A673 (cell line): ENCODE measurements at places on chromosomes 5 and 9. TPM values are rescaled to one million over a fixed set of nuclear protein-coding genes. Genes with fewer than 3 reads are reported as not detected.
A peak's percentile ranks its signal among the peaks of the same experiment; 100 is the strongest.

OR1J2 gene
- total RNA-seq = not detected in 2 replicates

SPAG8 gene
- 1.1 and 1.4 TPM in 2 replicates for total RNA-seq

PSAT1 gene
- total RNA-seq = 179 and 217 TPM in 2 replicates

GRCh38 chr5:35135239-35135700 lies 87.5 kb upstream of the AGXT2 start:
- no peak for DNase-seq

DNA sequence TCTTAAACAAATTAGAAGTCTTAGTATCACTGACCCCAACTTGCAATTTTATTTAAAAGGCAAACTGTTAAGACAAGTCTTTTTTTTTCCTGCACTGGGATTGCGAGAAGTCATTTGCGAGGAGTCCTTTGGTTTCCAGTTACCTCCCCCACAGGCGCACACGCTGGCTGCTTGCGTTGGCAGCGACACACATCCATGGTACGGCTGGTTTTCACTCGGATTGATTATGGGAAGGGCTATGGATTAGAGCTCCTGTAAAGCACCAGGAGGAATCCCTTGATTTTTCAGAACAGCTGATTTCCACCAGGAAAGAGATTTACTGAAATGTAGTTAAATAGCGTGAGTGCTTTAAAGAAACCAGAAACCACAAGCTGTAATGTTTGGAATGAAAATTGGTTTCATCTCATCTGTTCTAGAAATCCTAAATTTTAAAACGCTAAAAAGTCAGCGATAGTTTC lies 737 bp downstream of the SLC1A3 start:
- DNase-seq = peak; percentile 77

DNA sequence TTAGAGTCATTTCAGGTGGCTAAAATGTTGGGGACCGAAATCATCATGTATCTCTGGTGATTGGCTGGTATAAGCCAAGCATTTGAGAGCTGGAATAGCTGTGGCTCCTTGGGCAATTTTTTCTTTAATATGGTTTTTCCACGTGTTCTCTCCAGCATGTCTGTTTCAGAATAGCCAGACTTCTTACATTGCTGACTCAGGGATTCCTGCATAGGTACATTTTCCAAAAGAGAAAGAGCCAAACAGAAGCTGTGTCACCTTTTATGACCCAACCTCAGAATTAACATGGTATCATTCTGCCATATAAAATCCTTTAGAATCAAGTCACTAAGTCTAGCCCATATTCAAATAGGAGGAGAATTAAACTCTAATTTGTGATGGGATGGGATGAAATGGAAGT lies 74.8 kb upstream of the TSLP start:
- DNase-seq = no peak

- DNase-seq = no peak
Observed at GRCh38 chr5:35129921-35130485, 82.3 kb upstream of the AGXT2 start.
